Tracheal epithelial cell (primary cell): ENCODE measurements at places on chromosomes 7 and 10. TPM values are rescaled to one million over a fixed set of nuclear protein-coding genes. Genes with fewer than 3 reads are reported as not detected.

Gene PIK3CG
- total RNA-seq, result under 0.01 TPM in 1 of 2 replicates, not detected in the other

Gene PIP
- total RNA-seq, result not detected in 2 replicates

Gene PCLO
- total RNA-seq, result 0.48 and 2.6 TPM in 2 replicates

Gene ITIH2
- not detected in 2 replicates for total RNA-seq

Gene NMT2
- 12.8 and 15.8 TPM in 2 replicates for total RNA-seq

Gene TSPAN13
- total RNA-seq, result 21.7 and 32.2 TPM in 2 replicates

Gene TEX47
- total RNA-seq, result not detected in 2 replicates
